ENCODE measurements at places on chromosomes 2 and 18.
A peak's percentile ranks its signal among the peaks of the same experiment; 100 is the strongest.

DNA sequence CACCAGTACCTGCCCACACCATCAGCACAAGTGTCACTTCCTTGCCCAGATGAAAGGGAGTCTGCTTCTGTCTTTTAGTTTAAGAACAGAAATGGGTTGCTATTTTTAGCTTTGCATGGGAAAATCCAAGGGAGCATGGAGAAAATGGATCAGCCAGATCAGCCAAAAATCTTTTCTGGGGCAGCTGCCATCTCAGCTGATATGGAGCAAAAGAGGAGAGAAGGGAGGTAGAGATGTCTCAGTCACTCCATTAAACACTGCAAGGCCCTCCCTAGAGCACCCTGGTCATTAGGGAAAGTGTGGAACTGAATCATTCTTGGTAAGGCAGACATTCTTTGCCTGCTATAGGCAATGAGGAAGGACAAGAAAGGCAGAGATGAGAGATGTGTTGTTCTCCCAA, 79.9 kb downstream of the CTAGE1 start:
- no peak for DNase-seq

- DNase-seq: no peak
Observed at GRCh38 chr18:12005538-12006487, 24.5 kb downstream of the IMPA2 start.

DNA sequence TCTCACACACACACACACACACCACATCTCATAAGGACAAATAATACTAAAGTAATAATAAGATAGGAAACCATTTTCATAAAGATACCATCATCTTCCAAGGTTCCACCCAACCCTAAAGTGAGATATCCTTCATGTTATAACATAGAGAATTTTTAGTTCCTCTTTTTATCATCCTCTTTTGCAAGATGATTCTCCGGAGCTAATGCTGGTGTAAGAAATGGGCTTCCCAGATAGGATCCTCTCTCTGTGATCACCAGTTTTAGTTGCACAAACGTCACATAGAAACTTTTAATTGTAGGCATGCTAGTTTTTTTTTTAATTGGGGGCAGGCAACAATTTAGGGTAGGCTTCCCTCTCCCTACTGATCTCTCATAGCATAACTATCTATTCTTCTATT, 49.6 kb downstream of the ARHGAP25 start:
- no peak for DNase-seq

DNA sequence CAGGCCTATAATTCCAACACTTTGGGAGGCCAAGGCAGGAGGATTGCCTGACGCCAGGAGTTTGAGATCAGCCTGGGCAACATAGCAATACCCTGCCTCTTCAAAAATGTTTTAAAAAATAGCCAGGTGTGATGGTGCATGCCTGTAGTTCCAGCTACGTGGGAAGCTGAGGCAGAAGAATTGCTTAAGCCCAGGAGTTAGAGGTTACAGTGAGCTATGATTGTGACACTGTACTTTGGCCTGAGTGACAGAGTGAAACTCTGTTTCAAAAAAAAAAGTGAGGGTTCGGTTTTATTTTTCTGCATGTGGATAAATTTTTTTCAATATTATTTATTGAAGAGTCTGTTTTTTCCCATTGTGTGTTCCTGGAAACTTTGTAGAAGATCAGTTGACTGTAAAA, 208.1 kb downstream of the SLC4A3 start:
- no peak for DNase-seq

DNA sequence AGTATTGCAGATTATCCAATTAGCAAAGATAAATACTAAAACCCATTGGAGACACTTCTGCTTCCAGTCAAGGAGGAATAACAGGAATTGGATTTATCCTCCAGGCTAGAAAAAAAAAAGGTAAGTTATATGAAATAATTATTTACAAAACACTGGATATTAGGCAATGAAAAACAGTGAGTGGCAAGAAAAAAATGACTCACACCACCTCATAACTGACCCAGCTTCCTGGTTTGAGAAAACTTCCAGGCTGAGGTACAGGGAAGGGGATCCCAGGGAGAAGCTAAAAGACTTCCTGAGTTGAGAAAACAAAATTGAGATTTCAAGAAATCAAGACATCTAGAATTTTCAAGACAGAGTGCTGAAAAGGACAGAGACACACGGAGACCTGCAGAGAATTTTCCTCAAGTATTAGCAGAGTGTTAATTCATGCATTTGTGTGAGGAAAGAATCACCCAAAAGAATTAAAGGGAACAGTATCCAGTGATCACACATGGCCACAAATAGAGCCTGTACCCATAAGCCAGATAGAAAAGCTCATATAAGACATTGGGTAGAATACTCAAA, 17.4 kb downstream of the SRD5A2 start:
- DNase-seq: no peak

DNA sequence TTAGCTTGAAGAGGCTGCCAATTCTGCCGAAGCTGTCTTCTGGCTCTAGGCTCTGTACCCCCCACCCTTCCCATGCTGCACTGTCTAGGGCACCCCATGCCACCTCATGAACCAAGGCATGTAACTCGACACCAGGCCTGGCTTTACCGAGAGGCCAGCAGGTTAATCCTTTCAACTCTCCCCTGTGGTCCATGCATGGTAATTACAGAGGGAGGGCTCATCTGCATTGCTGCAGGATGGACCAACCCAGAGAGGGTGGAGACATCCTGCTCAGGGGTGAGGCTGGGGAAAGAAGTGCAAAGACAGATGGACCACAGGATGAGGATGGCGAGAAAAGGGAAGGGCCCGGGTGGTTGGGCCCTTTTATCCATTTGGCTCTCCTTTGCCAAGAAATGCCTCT, 65.8 kb downstream of the KCTD1 start:
- no peak for DNase-seq

GRCh38 chr2:186308347-186308746, 177.7 kb upstream of the ZC3H15 start:
- peak; percentile 9 for DNase-seq

GRCh38 chr2:15146960-15147359, 414.2 kb downstream of the NBAS start:
- DNase-seq: no peak

DNA sequence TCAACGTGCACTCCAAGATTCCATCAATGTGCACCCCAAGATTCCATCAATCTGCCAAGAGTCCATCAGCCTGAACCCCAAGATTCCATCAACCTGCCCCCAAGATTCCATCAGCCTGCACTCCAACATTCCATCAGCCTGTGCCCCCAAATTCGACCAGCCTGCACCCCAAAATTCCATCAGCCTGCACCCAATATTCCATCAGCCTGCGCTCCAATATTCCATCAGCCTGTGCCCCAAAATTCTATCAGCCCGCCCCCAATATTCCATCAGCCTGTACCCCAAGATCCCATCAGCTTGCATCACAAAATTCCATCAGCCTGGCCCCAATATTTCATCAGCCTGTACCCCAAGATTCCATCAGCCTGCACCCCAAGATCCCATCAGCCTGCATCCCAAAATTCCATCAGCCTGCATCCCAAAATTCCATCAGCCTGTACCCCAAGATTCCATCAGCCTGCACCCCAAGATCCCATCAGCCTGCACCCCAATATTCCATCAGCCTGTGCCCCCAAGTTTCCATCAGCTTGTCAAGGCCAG, 92.1 kb upstream of the PXDN start:
- no peak for DNase-seq

DNA sequence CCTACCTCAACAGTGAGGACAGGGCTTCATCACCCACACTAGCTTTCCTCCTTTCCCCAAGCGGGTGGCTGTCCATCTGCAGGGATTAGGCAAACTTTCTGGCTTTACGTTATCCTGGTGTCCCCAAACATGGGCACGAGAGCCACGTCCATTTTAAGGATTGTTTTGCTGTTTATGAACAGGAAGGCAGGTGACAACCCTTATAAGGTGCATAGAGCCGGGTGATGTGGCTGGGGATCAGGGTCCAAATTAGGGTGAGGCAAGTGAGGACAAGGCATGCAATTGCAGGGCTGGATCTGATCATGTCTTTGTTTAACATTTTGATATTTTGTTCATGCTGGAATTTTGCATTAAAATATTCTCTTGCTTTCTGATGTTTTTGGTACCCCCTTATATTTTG, 27.6 kb upstream of the ITGA6 start:
- DNase-seq: no peak

DNA sequence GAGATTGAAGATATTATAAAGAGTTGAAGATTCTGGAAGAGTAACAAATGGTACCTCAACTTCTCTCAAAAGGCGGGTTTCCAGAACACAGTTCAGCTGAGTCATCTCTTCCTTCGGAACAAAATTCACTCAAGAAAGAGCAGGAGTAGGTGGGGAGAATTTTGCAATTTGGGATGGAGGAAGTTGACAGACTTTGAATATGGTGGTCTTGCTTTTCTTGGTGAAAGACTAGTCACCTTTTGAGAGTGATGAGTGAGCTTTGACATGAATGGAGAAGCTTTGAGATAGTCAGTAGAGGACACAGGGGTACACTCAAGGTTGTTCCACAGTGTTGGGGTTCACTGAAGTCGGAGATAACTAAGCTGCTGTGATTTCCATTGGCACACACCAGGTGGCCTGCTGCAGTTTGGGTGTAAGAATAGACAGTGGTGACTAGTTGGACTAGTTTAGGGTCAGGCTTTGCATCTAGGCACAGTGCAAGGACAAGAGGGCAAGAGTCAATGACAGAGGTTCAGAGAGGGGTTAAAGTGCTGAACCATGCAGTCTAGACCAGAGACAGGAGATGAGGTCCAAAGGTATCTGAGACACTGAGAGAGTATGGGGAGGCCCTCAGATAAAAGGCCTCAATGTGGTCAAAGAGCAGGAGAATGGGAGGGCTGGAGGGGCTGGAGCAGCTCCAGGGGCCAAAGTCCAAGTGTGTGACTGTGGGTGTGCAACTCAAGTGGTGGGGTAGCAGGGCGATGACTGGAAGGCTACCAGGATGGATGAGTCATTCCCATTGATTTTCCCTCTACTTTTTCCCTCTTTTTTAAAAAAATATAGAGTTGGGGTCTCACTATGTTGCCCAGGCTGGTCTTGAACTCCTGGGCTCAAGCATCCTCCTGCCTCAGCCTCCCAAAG, 7.7 kb downstream of the CCL20 start:
- no peak for DNase-seq

GRCh38 chr2:49973917-49974368, 819.6 kb upstream of the FSHR start:
- peak; percentile 80 for DNase-seq

- DNase-seq: peak; percentile 43
Observed at GRCh38 chr2:231387904-231388724, 7.4 kb upstream of the B3GNT7 start.

GRCh38 chr18:48325115-48325665, 84.0 kb downstream of the ZBTB7C start:
- peak; percentile 48 for DNase-seq

DNA sequence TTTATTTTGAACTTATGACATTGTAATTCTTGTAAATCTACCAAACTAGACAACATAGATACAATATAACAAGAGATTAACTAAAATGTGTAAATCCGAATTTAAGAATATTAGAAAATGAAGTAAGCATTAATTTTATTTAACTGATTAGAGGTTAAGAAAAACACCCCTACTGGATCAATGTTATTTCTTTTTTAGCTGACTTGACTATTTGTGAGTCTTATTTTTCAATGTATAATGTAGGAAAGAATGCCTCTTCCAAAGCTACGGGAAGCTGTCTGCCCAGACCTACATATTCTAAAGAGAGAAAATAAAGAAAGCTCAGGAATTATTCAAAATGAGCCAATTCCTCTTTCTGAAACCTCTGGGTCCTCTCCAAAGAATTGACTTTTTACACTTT, 490.8 kb upstream of the CDH7 start:
- no peak for DNase-seq

- DNase-seq: no peak
Observed at GRCh38 chr2:231385429-231385828, 10.1 kb upstream of the B3GNT7 start.

DNA sequence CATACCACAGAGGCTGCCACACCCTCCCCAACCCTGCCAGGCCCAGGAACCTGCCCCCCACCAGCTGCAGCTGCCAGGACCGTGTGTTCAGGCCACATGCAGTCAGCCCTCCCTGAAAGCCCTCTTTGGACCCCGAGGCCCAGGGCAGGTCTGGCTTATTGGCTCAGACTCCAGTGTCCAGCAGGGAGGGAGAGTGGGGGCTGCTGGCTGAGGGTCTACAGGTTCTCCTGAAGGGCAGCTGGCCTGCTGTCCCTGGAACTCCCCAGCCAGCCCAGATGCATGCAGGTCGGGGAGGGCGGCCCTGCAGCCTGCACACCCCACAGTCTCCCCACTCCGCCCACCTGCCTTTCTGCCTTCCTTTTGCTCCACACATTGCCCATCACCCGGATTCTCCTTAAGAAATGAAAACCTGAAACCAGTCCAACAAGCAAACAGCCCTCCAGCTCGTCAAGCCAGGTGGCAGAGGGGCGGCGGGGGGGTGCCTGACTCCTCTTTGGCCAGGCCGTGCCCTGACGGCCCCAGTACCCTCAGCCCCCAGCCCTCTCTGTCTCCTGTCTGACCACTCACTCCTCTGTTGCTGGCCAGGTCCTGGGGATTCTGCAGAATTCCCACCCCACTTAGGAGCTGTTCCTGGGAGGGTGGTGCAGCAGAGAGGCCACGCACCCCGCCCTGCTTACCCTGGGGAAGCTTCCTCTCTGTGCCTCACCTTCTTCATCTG, 18.0 kb downstream of the GPR35 start:
- no peak for DNase-seq

- no peak for DNase-seq
Observed at GRCh38 chr2:215779912-215780311, 233.4 kb downstream of the MREG start.

GRCh38 chr18:79549638-79550000, 130.0 kb upstream of the CTDP1 start:
- DNase-seq: no peak

- DNase-seq: no peak
Observed at GRCh38 chr2:47169784-47170183, 14.7 kb upstream of the STPG4 start.

GRCh38 chr18:56127322-56128099, 510.9 kb downstream of the TXNL1 start:
- DNase-seq: no peak

- no peak for DNase-seq
Observed at GRCh38 chr18:68666381-68666780, 48.5 kb downstream of the TMX3 start.

DNA sequence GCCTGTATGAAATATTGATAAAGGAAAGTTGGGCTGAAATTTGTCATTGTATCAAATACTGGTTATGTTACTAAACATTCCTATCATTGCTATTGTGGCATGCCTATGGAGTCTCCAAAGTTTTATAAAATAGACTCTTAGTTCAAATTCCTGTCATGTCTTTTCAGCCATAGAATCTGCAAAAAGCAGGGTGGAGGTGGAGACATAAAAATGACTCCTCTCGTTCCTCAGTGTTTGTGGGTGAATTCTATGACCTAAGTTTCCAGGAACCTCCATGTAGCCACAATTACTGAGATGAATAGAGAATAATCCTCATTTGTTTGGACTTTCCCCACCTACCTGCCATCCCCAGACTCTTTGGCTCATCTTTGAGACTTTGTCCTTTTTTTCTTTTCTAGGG, 326.3 kb upstream of the ETAA1 start:
- peak; percentile 8 for DNase-seq

GRCh38 chr2:212695426-212695825, 156.8 kb upstream of the ERBB4 start:
- DNase-seq: no peak

DNA sequence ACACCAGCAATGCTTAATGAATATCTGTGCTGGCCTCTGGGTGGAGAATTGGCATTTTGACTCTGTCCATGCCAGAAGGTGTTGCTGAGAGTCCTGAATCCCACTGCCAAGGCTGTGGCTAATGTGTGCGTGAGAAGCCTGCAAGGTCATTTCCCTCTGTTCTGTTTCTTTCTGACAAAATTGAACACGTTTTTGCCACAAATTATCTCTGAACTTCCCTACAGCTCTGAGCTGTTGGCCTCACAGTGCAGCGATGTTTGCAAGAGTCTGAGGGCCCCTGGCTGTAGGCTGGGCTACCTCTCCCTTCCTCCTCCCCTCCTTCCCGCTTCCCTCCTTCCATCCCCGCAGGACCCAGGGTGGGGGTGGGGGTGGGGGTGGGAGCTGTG, 154.1 kb upstream of the HS6ST1 start:
- DNase-seq: no peak
